ENCODE measurements at places on chromosomes 5 and 9. TPM values are rescaled to one million over a fixed set of nuclear protein-coding genes. Genes with fewer than 3 reads are reported as not detected.
A peak's percentile ranks its signal among the peaks of the same experiment; 100 is the strongest.

SPATA31E1 gene
- total RNA-seq = not detected

SETD9 gene
- 15.9 TPM for total RNA-seq

ZNF883 gene
- 0.24 TPM for total RNA-seq

SLC12A2 gene
- 24.4 TPM for total RNA-seq

DPYSL3 gene
- total RNA-seq = 0.14 TPM

DNA sequence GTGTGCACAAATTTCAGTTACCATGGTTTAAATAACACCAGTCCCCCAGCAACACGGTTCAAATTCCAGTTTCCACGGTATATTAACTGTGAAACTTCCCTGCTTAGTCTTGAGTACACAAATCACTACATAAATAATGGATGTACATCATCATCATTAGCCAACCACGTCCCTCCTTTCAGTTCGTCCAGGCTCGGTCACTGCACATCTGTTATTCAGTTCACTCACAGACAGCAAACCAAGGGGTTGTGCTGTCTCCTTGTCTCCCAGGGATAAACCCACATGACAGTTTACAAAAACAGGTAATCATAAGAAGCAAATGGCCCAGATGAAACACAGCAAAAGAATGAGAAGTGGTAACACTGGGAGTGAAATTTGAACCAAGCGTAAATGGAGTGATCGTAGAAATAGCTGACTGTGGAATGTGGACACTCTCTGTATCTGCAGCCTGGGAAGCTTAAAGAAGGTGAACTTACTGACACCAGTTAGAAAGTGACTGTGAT lies 61.0 kb upstream of the RAD23B start:
- no peak for DNase-seq
- no peak overlapping the region for H3K27ac ChIP-seq
- H3K36me3 ChIP-seq = no peaks in the 10 kb centered on the region
- H3K27me3 ChIP-seq = peaks cover 12% of the 10 kb centered on the region
- no peak overlapping the region for H3K4me3 ChIP-seq

DNA sequence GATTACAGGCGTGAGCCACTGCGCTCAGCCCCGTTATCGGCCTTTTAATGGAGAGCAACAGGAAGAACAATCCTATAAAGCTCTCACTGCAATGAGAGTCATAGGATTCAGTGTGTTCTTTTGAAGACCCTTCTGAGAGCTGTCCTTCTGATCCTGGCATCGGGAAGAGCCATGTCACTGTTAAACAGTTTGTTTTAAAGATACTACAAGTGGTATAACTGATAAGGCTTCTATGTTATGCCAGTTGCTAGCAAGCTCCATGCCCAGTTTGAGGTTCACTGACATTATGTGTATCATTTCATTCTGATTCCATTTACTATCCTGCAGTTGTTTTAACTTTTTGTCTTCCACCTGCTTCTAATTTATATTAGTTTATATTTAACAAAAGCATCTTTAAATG lies 55.8 kb downstream of the GNAQ start:
- H3K27ac ChIP-seq = no peak overlapping the region
- H3K27me3 ChIP-seq = no peaks in the 10 kb centered on the region
- peaks cover 35% of the 10 kb centered on the region for H3K4me1 ChIP-seq
- DNase-seq = no peak

GRCh38 chr5:15693933-15694332 lies 194.0 kb downstream of the FBXL7 start:
- no peaks in the 10 kb centered on the region for H3K4me1 ChIP-seq
- no peaks in the 10 kb centered on the region for H3K27me3 ChIP-seq
- no peak overlapping the region for H3K4me3 ChIP-seq
- H3K36me3 ChIP-seq = no peaks in the 10 kb centered on the region

- no peaks in the 10 kb centered on the region for H3K27me3 ChIP-seq
- H3K4me3 ChIP-seq = no peak overlapping the region
- DNase-seq = no peak
- H3K27ac ChIP-seq = no peak overlapping the region
- H3K36me3 ChIP-seq = peaks cover 66% of the 10 kb centered on the region
These were observed 101.2 kb downstream of the TTC39B start for GRCh38 chr9:15205632-15206420.

GRCh38 chr9:14924230-14925219 lies 14.3 kb upstream of the FREM1 start:
- DNase-seq = no peak
- no peak overlapping the region for H3K4me3 ChIP-seq
- H3K4me1 ChIP-seq = peaks cover 2% of the 10 kb centered on the region

DNA sequence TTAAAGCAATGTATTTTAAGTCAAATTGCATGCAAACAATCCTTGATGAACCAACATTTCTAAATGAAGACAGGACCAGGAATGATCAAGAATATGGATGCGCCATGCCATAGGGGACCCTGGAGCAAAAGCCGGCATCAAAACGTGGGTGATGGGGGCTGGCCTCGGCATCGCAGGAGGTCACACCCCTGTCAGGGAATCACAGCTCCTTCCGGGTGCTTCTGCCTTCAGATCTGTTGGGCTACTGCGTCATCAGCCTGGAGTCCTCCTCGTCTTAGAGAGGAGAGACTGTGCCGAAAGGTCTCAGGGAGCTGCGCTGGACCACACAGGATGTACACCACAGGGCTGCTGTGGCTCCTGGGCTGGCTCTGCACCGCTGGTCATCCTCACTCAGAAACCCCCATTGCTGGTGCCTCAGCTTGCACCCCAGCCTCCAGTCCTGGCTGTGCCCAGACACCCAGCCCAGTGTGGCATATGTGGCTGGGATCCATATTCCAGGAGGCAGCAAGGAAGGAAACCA lies 152.9 kb upstream of the PPP1R26 start:
- no peaks in the 10 kb centered on the region for H3K27me3 ChIP-seq
- H3K4me3 ChIP-seq = no peak overlapping the region
- DNase-seq = no peak
- no peaks in the 10 kb centered on the region for H3K36me3 ChIP-seq
- H3K4me1 ChIP-seq = no peaks in the 10 kb centered on the region
- no peak overlapping the region for H3K27ac ChIP-seq

GRCh38 chr9:114606597-114607207 lies 4.4 kb upstream of the TMEM268 start:
- no peak for DNase-seq
- peaks cover 11% of the 10 kb centered on the region for H3K4me1 ChIP-seq
- no peaks in the 10 kb centered on the region for H3K27me3 ChIP-seq
- peaks cover 15% of the 10 kb centered on the region for H3K36me3 ChIP-seq

DNA sequence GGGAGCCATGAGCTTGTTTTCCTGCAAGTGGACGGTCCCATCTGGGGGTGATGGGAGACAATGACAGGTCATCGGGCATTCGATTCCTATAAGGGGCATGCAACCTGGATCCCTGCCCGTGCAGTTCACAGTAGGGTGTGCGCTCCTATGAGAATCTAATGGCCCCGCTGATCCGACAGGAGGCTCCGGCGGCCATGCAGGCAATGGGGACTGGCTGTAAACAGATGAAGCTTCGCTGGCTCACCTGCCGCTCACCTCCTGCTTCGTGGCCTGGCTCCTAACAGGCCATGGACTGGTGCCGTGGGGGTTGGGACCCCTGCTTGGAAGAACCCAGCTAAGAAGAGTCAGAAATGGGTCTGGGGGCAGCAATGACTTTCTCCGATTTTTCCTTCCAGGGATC lies 21.0 kb downstream of the PAEP start:
- H3K36me3 ChIP-seq = no peaks in the 10 kb centered on the region
- H3K4me3 ChIP-seq = no peak overlapping the region
- H3K4me1 ChIP-seq = no peaks in the 10 kb centered on the region
- H3K27me3 ChIP-seq = no peaks in the 10 kb centered on the region

DNA sequence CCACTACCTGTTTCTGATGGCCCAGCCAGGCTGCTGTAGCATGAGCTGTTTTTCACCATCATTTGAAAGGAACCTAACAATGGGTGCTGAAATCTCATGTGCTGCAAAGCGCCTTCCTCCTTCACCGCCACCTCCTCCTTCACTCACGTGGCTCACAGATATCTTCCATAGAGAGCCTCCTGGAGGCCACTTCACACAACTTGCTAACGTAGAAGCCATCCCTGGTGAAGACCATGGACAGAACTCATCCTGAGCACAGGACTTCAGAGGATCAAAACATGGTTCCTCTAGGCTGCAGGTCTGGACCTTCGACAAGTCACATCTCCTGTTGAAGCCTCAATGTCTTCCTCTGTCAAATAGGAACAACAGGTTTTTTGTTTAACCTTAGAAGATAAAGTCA lies 155.5 kb upstream of the RAD23B start:
- H3K4me1 ChIP-seq = no peaks in the 10 kb centered on the region
- H3K27ac ChIP-seq = no peak overlapping the region
- H3K4me3 ChIP-seq = no peak overlapping the region
- no peaks in the 10 kb centered on the region for H3K36me3 ChIP-seq

DNA sequence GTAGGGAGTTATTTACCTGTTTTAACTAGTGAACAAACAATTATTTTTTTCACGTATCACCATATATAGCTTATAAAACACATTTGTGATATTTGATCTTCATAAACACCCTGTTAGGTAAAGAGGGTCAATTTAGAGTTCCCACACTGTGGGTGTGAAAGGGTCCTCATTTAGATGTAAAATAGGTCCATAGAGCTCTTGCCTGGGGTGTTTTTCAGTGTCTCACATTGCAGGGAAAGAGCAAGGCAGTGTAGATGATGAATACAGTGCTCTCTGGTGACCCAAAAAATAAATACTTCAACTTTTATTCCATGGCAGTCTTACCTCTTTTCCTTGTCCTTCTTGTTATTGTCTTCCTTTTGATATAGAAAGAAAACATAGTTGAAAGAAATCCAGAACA lies 403.2 kb upstream of the SGCD start:
- H3K36me3 ChIP-seq = no peaks in the 10 kb centered on the region
- no peak overlapping the region for H3K27ac ChIP-seq
- DNase-seq = no peak
- no peaks in the 10 kb centered on the region for H3K4me1 ChIP-seq

DNA sequence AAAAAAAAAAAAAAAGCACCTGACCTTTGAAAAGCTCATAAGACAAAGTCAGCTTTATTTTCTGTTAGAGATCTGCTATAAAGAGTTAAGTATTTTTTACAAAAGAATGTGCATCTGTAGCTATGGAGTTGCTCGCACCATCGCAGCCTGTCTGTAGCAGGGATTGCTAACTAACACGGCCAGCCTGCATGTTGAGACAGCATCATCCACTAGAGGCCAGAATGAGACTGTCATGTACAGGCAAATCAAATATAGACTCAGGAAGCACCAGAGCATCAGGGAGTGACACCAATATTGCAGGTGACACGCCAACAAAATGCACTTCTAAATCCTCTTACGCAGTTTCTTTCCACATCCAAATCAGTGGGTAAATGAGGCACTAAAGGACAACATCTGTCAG lies 136.3 kb upstream of the RASEF start:
- H3K4me3 ChIP-seq = no peak overlapping the region
- H3K27ac ChIP-seq = no peak overlapping the region
- peaks cover 2% of the 10 kb centered on the region for H3K27me3 ChIP-seq
- H3K36me3 ChIP-seq = no peaks in the 10 kb centered on the region
- DNase-seq = no peak
- no peaks in the 10 kb centered on the region for H3K4me1 ChIP-seq

- peak overlapping the region; percentile 40 for H3K4me3 ChIP-seq
- H3K36me3 ChIP-seq = peaks cover 61% of the 10 kb centered on the region
- DNase-seq = peak; percentile 93
- peak overlapping the region; percentile 89 for H3K27ac ChIP-seq
These were observed 90.0 kb downstream of the PRRT1B start for GRCh38 chr9:131635285-131635684.

GRCh38 chr9:106941916-106942315 lies 79.0 kb downstream of the ZNF462 start:
- no peak for DNase-seq
- H3K27me3 ChIP-seq = no peaks in the 10 kb centered on the region
- H3K4me1 ChIP-seq = no peaks in the 10 kb centered on the region

GRCh38 chr9:124973807-124974206 lies 32.9 kb upstream of the GOLGA1 start:
- peaks cover 12% of the 10 kb centered on the region for H3K36me3 ChIP-seq
- peaks cover 3% of the 10 kb centered on the region for H3K4me1 ChIP-seq
- no peak for DNase-seq
- no peaks in the 10 kb centered on the region for H3K27me3 ChIP-seq

DNA sequence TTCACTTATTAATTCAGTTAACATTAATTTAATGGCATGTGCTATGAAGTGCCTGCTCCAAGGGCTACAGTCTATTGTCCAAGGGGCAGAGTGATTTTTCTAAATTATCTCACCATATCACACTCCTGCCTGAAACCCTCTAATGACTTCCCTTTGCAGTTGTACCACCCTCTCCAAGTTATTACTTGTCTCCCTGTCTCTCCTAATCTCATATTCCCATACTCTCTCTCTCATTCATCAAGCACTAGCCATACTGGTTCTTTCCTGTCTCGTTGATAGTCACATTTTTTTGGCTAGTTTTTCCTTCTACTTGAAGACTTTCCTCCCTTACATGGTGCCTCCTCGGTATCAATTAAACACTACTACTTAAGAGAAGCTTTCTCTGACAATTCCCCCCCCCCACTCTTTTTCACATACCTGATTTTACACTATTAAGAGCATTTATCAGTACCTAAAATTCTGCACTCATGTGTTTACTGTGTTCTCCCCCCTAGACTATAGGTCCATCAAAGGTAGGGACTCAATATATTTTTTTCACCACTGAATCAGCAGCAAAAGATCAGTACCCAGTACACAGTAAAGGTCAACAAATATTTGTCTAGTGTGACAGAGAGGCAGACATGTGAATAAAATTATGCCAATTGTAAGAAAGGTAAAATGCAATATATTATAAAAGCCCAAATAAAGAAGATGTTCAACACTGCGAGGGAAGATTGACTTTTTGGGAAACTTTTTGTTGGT lies 19.0 kb downstream of the RICTOR start:
- H3K36me3 ChIP-seq = peaks cover 13% of the 10 kb centered on the region
- peaks cover 25% of the 10 kb centered on the region for H3K4me1 ChIP-seq
- no peaks in the 10 kb centered on the region for H3K27me3 ChIP-seq
- no peak for DNase-seq
- no peak overlapping the region for H3K27ac ChIP-seq

- DNase-seq = no peak
- H3K27ac ChIP-seq = no peak overlapping the region
- peaks cover 1% of the 10 kb centered on the region for H3K27me3 ChIP-seq
- H3K4me3 ChIP-seq = no peak overlapping the region
These were observed 154.1 kb downstream of the ADAMTS12 start for GRCh38 chr5:33737697-33738096.

DNA sequence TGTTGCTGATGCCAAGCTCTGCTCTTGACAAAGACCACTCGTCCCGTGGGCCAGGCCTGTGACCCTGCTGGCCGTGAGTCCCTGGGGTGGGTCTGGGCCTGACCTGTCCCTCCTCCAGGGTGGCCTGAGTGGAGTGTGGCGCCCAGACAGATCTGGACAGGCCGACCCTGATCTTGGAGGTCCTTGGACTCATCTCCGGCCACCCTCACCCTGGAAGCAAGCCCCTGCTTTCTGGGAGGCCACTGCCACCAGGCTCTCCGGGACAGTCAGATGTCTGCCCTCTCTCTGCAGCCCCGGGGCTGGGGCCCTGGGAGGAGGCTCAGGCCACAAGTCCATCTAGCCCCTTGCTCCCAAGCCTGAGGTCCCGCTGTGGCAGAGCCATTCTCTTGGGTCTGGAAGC lies 31.2 kb upstream of the TMEM250 start:
- no peaks in the 10 kb centered on the region for H3K4me1 ChIP-seq
- H3K27ac ChIP-seq = no peak overlapping the region
- H3K27me3 ChIP-seq = no peaks in the 10 kb centered on the region

GRCh38 chr9:136192289-136193126 lies 12.4 kb downstream of the LHX3 start:
- peaks cover 4% of the 10 kb centered on the region for H3K4me1 ChIP-seq
- H3K27ac ChIP-seq = no peak overlapping the region
- no peaks in the 10 kb centered on the region for H3K36me3 ChIP-seq
- no peak for DNase-seq
- H3K27me3 ChIP-seq = peaks cover 49% of the 10 kb centered on the region

- H3K4me3 ChIP-seq = no peak overlapping the region
- no peak for DNase-seq
- peaks cover 26% of the 10 kb centered on the region for H3K4me1 ChIP-seq
- no peak overlapping the region for H3K27ac ChIP-seq
These were observed 1.6 kb upstream of the CFAP90 start for GRCh38 chr5:7852542-7852941.
